ENCODE measurements at places on chromosomes 1 and 21.

GRCh38 chr1:3594706-3595377 is 16.5 kb downstream of the MEGF6 start:
- peak; percentile 66 for DNase-seq

DNA sequence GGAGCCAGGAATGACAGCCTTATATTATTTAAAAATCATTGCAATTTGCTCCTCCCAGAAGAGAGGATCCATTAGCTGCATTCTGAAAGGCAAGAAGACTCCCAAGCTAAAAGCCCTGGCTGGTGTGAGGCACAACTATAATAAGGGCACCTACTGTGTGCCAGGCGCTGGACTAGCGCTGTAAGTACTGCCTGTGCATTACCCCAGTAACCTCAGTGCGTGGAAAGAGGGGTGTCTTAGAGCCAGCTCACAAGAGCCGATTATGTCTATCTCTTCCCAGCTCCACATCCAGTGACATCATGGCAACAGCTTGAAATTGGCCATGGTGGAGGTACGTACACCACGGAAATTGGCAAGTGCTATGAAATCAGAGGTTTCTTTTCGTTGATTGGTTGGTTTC is 141.7 kb upstream of the IRF2BP2 start:
- no peak for DNase-seq

GRCh38 chr21:17446737-17447136 is 66.1 kb upstream of the CXADR start:
- no peak for DNase-seq

DNA sequence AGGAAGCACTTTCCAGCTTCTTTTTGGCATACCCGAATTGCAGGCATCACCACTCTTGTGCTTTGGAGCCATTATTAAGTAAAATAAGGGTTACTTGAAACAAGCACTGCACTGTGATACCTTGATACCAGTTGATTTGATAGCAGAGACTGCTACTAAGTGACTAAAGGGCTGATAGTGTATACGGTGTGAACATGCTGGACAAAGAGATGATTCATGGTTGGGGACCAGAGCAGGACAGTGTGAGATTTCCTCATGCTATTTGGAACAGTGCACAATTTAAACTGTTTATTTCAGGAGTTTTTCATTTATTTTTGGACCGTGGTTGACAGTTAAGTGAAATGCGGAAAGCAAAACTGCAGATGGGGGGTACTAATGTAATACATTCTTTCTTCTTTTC is 9.9 kb downstream of the RPS27 start:
- no peak for DNase-seq

DNA sequence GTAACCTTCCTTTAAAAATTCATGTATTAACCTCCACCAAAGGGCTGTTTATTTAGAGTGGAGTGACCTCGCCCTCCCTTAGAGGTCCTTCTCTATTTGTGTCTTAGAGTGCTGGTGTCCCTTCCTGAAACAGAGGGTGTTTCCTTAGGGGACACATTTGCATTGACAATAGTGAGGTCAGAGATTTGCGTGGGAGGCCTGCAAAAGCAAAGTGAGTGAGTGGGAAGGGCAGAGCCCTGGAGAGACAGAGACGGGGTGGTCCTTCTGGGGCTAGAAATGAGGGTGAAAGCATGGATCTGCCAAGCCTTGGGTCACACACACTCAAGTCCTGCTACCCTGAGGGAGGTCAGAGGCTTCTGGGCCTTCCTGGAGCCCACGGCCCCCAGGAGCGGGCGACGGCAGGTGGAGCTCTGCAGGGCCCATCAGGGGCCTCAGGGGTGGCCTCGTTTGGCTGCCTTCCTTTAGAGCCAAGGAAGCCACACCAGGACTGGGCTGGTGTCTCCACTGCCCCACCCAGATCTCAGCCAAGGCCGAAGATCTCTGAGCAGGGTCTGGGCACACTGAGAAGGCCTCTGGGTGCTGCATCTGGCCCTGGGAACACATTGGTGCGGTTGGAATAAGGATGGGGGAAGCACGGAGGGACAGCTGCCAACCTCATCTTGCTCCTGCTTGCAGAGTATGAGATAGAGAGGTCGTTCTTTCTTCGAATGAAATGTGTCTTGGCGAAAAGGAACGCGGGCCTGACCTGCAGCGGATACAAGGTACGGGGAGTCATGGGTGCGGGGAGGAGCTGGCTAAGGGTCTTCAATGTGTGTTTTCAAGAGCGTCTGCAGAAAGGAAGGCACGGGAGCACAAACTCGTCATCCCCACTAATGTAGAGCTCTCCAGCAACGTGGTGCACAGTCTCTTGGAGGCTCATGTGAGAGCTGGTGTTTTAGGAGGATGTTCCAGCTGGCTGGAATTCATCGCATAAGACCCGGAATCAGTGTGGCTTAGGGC is 23.8 kb downstream of the SIM2 start:
- no peak for DNase-seq

DNA sequence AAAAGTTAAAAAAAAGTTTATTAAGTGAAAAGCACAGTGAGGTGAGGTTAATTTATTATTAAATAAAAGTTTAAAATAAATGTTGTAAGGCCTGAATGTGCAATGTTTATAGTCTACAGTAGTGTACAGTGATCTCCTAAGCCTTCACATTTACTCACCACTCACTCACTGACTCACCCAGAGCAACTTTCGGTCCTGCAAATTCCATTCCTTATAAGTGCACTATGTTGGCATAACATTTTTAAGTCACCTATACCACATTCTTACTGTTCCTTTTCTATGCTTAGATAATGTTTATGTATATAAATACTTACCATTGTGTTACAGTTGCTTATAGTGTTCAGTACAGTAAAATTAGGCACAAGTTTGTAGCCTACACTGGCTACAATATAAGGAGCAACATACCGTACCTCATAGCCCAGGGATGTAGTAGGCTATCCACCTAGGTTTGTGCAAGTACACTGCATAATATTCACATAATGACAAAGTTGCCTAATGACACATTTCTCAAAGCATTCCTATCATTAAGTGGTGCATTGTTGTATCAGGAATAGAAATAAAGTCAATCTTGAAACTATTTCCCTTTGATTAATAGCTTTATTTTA is 426.5 kb upstream of the BRINP3 start:
- no peak for DNase-seq

DNA sequence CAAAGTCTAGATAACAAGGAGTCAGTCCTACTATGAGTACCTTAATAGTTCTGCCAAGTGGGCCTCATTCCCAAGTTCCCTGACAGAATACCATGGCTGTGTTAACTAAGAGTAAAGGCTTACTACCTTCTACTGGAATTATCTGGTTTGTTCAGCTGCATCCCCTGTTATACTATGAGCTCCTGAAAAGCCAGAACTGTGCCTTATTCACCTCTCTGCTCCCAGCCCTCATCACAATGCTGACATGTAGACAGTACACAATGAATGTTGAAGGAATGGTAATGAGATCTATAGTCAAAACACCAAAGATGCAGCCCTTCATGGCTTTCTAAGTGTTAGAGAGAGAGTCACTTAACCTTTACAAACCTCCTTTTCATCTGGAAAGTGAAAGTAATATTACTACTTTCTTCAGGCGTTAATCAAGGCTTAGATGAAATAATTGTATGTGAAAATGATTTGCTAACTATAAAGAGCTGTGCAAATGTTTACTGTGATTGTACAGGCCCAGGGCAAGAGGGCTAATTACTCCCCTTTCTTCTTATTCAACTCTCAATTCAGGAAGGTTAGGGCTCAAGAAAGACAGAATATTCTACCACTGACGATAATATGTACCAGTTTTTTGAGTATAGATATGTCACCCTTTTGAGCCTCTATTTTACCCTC is 70.3 kb upstream of the MROH9 start:
- peak; percentile 18 for DNase-seq

DNA sequence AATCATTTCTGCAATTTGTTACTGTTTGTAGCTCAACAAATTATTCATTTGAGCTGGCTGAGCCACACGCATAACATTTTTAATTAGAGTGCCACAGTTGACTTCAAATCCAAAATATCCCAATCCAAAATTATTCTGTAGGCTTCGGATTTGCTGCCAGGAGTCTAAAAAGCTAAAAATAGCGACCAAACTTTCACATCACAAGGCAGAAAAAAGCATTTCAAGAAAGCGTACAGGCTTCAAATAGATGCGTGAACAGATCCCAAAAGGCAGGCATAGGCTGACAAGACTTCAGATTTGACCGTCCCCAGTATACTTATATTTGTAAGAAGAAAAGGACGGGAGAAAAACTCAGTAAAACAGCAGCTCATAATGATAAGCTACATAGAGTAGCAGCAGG is 24.3 kb upstream of the TIAM1 start:
- no peak for DNase-seq

DNA sequence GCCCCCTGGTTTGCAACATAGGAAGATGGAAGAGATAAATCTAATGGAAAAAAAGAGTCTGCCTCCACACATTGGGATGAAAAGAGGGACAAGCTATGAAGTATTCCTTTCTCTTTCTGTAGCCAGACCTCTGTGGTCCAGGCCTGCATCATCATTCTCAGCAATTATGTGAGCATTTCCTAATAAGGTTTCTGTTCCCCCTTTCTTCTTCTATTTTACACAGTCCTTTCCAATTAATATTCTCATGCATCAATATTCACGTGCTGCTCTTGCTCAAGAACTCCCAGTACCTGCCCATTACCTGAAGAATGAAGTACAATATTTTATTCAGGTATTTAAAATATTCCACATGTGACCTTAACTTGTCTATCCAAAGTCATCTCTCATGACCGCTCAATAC is 8.2 kb upstream of the SLC30A1 start:
- DNase-seq: no peak

DNA sequence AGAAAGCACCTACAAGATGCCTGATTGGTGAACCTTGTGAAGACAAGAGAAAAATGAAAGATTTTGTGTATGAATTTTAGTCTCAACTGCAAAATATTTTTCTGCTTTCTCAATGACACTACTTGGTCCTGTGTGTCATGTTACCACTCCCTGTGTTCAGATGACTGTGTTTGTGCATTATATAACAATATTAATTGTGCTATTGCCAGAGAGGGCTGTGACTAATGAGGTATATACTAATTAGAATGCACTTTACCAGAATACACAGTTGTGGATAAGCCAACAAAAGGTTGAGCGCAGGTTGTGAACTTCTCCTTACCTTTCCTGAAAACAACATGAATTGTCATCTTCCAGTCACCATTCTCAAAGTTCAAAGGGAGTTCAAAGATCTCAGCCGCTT is 17.3 kb upstream of the FMO2 start:
- no peak for DNase-seq

GRCh38 chr21:45179568-45180245 is 105.3 kb downstream of the ADARB1 start:
- no peak for DNase-seq

DNA sequence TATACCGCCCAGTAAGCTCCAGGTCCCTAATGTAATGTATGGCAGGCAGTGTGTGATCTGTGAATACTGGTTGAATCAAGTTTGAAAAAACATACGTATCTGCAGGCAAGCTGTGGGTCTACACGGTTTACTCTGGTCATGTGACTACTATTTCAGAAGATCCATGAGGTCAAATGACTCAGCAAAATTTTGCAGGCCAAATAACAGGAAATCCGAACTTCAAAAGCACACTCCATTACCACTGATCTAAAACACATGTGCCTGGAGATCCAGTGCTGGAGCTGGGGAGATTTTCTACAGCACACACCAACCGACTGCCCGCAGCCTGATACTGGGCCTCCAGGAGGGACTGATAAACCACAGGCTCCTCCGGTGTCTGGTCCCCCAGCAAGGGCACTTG is 64.5 kb upstream of the SLC44A3 start:
- DNase-seq: peak; percentile 64

DNA sequence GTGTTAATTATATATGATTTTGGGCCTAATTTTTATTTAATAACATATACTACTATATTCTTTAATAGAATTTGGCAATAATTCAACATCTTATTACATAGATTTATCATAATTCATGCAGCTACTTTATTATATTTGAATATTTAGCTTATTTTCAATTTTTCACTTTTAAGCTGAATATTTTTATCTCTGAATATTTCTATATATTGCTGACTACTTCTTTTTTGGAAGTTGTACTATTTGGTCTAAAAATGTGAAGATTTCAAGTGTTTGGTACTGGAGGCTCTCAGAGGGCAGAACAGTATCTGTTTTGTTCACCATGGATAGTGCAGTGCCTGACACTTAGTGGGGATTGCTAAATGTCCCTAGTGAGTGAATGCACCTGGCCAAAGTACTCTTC is 389.5 kb downstream of the RYR2 start:
- DNase-seq: no peak

- no peak for DNase-seq
Observed at GRCh38 chr1:60227601-60228000, 154.0 kb upstream of the C1orf87 start.

DNA sequence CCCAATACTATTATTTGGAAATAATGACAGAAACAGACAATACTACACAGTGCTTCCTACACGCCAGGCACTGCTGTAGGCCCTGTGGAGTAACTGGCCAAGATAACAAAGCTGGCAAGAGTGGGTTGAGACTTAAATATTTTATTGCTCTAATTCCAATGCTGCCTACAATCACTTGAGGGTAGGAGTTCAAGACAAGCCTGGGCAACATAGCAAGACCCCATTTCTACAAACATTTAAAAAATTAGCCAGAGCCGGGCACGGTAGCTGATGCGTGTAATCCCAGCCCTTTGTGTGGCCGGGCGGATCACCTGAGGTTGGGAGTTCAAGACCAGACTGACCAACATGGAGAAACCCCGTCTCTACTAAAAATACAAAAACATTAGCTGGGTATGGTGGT is 9.3 kb upstream of the PABPC4 start:
- DNase-seq: no peak

DNA sequence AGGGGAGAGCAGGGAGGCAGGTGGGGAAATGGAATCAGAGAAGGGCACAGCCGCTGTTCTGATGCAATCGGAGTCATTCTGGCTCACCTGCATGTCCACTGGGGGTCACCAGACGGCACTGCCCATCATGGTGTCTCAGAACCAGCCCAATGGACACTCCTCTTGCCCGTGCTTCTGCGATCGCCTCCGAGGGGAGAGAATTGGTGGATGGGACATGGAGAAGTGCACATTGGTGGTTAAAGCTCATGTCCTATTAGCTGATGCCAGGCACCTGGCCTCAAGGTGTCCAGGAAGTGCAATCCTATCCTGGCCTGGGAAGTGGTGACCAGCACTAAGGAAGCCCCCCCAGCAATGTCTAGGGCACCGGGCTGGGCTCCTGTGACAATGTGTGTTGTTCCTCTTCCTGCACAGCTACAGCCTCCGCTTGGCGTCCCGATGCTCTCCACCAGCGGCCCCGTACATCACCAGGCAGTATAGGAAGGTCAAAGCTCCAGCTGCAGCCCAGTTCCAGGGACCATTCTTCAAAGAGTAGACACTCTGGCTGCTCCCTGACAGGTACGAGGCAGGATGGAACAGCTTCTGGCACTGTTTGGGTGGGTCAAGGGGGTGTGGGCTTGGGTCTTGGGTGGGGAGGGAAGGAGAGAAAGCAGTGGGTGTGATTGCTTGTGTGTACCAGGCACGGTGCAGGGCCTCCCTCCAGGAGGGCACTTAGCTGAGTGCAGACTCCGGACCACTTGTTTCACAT is 116.2 kb downstream of the PRDM2 start:
- no peak for DNase-seq
